NCI-H524 (cell line): ENCODE measurements at places on chromosomes 1 and 21.

- no peak for DNase-seq
Measured at GRCh38 chr21:45997205-45997494, 15.6 kb downstream of the COL6A1 start.

- no peak for DNase-seq
Measured at GRCh38 chr1:85396194-85396593, 68.8 kb downstream of the DDAH1 start.

GRCh38 chr1:37725851-37726613 lies 33.7 kb downstream of the CDCA8 start:
- peak; percentile 70 for DNase-seq

- no peak for DNase-seq
Measured at GRCh38 chr1:167328816-167329483, 108.3 kb downstream of the POU2F1 start.

GRCh38 chr1:24951337-24951736 lies 21.3 kb upstream of the RUNX3 start:
- no peak for DNase-seq

GRCh38 chr1:2319291-2319690 lies 72.1 kb downstream of the MORN1 start:
- no peak for DNase-seq

GRCh38 chr1:44603718-44604117 lies 70.6 kb downstream of the TMEM53 start:
- DNase-seq, result peak; percentile 96

DNA sequence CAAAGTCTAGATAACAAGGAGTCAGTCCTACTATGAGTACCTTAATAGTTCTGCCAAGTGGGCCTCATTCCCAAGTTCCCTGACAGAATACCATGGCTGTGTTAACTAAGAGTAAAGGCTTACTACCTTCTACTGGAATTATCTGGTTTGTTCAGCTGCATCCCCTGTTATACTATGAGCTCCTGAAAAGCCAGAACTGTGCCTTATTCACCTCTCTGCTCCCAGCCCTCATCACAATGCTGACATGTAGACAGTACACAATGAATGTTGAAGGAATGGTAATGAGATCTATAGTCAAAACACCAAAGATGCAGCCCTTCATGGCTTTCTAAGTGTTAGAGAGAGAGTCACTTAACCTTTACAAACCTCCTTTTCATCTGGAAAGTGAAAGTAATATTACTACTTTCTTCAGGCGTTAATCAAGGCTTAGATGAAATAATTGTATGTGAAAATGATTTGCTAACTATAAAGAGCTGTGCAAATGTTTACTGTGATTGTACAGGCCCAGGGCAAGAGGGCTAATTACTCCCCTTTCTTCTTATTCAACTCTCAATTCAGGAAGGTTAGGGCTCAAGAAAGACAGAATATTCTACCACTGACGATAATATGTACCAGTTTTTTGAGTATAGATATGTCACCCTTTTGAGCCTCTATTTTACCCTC lies 70.3 kb upstream of the MROH9 start:
- DNase-seq, result no peak

- no peak for DNase-seq
Measured at GRCh38 chr21:42799948-42800347, 79.4 kb downstream of the WDR4 start.

DNA sequence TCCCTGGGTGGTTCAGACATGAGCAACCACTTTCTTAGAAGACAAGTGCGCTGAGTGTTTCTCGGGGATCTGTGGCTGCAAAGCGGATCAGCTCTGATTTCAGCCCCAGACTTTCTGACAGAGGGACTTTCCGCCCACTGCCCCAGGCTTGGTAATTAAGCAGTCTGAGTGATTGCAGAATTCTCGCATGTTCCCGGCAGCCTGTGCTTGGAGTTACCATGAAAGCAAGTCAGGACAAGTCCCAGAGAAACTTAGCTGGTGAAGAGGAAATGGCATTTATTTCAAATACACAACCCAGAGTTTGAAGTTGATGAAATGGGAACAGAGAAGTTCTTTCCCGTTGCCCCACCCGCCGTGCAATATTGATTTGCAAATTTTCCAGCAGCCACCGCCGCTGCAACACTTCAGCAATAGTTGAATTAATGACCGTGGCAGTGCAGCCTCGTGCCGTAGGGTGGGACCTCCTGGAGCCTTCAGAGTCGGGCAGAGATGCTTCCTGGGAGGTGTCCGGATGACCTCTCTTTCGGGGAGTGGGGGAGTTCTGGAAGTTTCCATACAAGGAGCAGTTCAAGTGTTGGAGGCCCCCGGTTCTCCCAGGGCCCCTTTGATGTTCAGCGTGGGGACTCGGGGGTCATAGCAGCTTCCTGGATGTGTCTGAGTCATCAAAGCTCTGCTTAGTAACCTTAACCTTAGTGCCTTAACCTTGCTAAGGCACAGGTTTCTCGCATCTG lies 134.7 kb downstream of the KAZN start:
- no peak for DNase-seq

DNA sequence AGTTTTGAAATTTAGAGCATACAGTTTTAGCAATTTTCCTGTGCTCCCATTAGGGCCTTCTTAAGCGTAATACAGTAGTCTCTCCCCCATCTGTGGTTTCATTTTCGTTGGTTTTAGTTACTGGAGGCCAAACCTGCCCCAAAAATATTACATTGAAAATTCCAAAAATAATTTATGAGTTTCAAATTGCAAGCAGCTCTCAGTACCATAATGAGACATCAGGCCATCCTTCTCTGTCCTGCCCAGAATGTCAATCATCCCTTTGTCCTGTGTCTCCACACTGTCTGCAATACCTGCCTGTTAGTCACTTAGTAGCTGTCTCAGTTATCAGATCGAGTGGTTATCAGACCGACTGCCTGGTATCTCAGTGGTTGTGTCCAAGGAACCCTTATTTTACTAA lies 45.4 kb downstream of the ADSS2 start:
- DNase-seq, result no peak

- DNase-seq, result no peak
Measured at GRCh38 chr21:42222821-42223390, 4.0 kb downstream of the ABCG1 start.

DNA sequence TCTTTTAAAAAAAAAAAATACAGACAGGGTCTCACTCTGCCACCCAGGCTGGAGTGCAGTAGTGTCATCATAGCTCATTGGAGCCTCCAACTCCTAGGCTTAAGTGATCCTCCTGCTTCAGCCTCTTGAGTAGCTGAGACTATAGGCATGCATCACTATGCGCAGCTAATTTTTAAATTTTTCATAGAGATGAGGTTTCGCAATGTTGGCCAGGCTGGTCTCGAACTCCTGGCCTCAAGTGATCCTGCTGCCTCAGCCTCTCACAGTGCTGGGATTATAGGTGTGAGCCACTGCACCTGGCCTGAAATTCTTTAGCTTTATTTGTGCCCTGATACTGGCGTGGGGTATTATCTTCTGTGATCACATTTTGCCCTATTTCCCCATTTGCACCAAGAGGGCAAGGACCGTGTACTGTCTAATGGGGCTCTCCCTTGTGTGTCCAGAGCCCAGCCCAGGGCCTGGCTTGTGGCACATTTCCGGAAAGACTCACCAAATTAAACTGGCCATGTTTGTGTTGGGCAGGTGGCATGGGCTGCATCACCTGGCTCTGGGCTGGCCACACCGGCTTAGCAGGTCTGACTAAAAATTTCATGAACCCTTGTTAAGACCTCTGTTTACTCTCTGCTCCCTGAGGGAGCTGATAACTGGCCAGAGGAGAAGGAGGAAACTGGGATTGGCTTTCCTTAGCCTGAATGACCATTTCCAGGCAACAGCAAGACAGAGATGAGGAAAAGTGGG lies 32.2 kb downstream of the TRIM62 start:
- DNase-seq, result no peak

DNA sequence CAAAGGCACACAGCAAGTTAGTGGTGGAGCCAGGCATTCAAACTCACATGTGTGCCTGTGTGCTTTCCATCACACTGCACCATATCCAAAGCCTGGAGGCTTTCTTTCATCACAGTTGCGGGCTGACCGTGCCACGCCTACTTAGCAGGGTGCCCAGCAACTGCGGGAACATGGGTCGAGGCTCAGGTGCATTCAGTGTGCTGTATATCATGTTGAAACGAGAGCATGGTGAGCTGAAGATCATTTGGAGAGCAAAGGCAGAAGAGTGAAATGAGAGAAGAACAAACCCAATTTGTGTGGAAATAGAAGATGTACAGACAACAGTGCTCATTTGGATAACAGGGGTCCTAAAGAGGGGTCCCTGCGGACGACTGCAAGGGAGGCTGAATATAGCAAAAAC lies 46.5 kb downstream of the FAM78B start:
- DNase-seq, result no peak

DNA sequence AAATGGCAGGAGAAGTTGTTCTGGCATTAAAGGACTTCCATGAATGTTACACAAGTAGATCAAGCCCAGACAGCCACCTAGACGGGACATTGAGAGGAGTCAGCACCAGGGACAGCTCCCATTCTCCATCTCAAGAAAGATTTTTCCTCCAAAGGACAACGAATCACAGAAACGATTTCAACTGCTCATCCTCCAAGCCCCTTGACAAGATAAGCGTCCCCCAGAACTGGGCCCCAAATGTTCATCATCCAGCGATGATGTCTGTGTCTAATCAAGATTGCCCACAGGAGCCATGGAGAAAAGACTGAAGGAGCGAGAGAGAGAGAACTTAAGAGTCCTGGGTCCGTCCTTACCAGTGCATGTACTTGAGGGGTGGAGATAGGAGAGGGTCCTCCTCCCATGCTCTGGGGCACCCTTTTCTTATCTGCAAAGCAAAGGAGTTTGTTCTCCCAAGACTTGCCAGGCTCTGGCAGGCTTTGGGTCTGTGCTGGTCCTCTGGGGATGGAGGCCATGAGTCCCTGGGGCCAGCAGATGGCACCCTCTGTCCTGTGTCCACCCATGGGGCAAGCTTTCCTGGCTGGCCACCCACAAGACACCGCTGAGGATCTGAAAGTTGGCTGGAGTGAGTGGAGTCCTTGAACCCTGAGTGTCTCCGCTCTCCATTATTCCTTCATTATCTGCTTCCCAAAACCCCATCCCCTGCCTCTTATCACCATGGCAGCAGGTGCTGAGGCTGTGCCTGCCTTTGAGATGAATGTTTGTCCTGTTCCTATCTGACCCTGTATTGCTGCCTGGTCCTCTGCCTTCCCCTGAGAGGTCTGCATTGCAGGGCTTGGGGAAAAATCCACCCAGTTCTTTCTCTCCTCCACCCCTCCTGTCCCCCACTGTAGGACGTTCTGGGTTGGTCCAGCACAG lies 164.6 kb downstream of the ACTL8 start:
- DNase-seq, result peak; percentile 69

DNA sequence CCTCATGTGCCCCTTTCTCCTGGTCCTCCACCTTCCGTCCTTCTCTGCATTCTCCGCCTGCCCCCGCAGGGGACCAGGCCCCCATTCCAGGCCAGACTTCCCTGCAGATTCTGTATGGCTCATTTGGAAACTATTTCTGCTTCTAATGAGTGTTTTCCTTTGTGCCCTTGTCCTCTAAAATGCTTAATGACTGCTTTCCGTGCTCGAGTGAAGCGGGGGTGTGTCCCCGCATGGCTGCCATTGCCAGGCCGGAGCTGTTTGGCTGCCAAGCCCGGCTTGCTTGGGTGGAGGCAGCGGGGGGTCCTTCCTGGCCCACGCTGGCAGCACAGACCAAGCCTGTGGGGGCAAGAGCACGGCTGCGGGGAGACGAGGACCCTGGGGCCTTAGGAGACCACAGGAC lies 299.3 kb upstream of the VAMP3 start:
- DNase-seq, result no peak

- no peak for DNase-seq
Measured at GRCh38 chr1:57576756-57577155, 152.9 kb upstream of the DAB1 start.

DNA sequence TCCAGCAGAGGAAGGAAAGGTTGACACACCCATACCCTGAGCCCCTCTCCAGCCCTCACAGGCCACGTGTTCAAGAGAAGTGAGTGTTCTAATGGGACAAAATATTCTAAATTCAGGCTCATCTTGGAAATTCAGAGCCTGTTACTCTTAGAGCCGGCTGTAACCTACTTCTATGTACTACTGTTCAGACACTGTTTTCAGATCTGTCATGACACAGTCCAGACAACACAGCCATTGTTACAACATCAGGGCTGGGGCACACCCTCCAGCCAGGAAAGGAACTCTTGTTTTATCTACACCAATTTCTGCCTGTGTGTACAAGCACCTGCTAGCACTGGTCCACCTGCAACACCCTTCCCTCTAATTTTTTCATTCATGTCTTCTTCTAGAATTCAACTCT lies 145.4 kb upstream of the C8B start:
- DNase-seq, result no peak

DNA sequence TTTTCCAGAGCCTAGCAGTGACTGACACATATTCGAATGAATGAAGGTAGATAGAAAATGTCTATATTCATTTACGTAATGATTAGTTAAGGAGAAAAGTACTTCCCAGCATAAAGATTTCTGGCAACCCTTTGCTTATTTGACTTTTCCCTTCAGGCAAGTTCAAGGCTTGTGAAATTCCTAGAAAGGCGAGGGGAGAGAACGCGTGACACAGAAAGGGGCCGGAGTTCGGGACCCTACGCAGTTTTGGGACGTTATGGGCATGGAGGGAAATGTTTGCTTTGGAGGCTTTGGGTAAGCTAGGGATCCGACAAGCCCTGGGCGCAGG lies 472 bp upstream of the USP25 start:
- no peak for DNase-seq

- peak; percentile 57 for DNase-seq
Measured at GRCh38 chr1:52904927-52905698, 16.4 kb downstream of the ECHDC2 start.

DNA sequence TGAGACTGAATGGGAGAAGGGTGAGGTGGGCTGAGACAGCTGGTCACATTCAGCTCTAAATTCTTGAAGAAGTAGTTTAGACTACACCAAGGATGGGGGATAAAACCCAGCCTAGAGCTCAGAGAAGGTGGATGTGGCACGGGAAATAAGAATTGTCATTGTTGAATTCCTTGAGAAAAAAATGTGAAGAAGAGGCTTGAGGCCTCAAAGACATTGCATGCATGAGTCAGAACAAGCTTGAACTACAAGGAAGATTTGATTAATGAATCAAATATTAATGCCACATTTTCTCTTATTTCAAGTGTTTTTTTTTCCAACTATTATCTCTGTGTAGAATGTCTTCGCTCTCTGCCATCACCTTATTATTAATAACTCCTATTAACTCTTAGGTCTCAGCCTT lies 58.9 kb downstream of the MAP3K7CL start:
- DNase-seq, result no peak

DNA sequence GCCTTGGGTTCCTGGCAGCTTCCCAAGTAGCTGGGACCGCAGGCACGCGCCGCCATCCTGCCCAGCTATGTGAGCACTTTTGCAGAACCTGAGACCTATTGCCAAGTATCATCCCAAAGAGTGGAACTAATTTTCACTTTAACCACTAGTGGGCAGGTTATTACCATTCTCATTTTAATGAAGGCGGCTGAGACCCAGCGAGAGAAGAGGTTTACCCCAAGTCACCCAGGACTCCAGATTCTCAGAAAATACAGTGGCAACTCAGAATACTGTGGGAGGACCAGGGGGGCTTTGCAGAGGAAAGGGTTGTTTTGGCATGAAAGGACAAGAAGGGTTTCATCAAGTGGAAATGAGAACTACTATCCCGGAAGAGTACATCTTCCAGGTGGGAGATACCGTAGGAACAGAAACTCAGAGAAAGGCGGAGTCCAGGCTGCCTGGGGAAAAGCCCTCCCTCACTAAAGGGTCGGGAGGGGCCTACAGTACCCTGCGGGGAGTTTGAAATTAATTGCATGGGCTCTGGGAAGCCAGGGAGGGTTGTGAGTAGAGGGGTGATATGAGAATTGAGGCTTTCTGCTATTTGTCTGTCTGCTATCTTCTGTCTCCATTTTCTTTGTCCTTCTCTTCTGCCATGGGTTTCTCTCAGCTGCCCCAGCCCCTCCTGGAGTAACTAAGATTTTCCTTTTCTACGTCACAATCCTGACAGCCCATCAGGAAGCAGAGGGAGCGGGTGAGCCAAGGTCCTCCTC lies 7.2 kb upstream of the SEMA4A start:
- DNase-seq, result peak; percentile 86
